Fibroblast of skin of right quadriceps (primary cell): ENCODE measurements at places on chromosomes 16 and 17.

GRCh38 chr16:70159355-70160348 lies 13.9 kb upstream of the CLEC18C start:
- DNase-seq = no peak

- DNase-seq = no peak
Measured at GRCh38 chr16:57092786-57093411, 516 bp downstream of the CPNE2 start.

DNA sequence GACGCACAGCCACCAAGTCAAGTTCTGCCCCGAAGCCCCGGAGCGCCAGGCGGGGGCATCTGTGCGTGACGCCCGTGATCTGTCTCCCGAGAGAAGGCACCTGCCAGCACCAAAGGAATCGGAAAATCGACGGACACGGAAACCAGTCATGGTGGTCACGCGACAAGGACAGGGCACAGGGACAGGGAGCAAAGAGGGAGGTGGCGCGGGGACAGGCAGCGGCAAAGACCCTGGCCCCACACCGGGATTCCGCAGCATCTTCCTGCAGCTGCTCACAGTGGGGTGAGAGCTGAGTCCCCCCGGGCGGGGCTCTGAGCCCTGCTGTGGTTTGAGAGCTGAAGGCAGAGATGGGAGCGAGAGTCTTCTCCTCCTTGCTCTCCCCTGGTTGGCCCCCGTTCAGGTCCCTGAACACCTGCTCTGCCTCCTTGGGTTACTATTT lies 56.4 kb downstream of the ABR start:
- no peak for DNase-seq

DNA sequence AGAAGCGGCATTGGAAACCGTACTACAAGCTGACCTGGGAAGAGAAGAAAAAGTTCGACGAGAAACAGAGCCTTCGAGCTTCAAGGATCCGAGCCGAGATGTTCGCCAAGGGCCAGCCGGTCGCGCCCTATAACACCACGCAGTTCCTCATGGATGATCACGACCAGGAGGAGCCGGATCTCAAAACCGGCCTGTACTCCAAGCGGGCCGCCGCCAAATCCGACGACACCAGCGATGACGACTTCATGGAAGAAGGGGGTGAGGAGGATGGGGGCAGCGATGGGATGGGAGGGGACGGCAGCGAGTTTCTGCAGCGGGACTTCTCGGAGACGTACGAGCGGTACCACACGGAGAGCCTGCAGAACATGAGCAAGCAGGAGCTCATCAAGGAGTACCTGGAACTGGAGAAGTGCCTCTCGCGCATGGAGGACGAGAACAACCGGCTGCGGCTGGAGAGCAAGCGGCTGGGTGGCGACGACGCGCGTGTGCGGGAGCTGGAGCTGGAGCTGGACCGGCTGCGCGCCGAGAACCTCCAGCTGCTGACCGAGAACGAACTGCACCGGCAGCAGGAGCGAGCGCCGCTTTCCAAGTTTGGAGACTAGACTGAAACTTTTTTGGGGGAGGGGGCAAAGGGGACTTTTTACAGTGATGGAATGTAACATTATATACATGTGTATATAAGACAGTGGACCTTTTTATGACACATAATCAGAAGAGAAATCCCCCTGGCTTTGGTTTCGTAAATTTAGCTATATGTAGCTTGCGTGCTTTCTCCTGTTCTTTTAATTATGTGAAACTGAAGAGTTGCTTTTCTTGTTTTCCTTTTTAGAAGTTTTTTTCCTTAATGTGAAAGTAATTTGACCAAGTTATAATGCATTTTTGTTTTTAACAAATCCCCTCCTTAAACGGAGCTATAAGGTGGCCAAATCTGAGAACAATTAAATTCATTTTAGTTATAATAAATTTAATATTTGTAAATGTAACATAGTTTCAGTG lies 1.7 kb downstream of the HEXIM1 start:
- peak; percentile 50 for DNase-seq

- DNase-seq = no peak
Measured at GRCh38 chr17:322006-322780, 30.4 kb downstream of the RPH3AL start.

DNA sequence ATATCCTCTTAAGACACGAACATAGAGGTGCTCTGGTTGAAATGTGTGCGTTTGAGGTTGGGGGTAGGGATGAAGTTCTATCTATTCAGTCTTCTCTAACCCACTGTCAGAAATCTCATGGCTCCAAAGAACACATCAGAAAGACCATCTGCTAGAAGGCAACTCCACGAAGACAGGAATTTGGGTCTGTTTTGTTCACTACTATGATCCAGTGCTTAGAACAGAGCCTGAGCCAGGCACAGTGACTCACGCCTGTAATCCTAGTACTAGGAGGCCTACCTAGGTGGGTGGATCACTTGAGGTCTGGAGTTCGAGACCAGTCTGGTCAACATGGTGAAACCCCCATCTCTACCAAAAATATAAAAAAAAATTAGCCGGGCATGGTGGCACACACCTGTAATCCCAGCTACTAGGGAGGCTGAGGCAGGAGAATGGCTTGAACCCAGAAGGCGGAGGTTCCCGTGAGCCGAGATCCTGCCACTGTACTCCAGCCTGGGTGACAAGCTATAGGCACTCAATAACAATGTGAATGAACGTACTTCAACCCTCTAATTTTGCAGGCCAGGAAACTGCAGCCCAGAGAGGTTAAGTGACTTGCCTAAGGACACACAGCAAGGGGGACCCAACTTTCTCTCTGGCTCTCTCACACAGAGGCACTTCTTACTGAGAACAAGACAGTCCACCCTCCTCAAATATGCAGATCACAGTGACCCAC lies 2.3 kb downstream of the CASKIN2 start:
- peak; percentile 18 for DNase-seq

- no peak for DNase-seq
Measured at GRCh38 chr16:55091213-55091870, 160.7 kb downstream of the IRX5 start.

GRCh38 chr16:22195695-22196558 lies 10.2 kb upstream of the EEF2K start:
- peak; percentile 88 for DNase-seq

DNA sequence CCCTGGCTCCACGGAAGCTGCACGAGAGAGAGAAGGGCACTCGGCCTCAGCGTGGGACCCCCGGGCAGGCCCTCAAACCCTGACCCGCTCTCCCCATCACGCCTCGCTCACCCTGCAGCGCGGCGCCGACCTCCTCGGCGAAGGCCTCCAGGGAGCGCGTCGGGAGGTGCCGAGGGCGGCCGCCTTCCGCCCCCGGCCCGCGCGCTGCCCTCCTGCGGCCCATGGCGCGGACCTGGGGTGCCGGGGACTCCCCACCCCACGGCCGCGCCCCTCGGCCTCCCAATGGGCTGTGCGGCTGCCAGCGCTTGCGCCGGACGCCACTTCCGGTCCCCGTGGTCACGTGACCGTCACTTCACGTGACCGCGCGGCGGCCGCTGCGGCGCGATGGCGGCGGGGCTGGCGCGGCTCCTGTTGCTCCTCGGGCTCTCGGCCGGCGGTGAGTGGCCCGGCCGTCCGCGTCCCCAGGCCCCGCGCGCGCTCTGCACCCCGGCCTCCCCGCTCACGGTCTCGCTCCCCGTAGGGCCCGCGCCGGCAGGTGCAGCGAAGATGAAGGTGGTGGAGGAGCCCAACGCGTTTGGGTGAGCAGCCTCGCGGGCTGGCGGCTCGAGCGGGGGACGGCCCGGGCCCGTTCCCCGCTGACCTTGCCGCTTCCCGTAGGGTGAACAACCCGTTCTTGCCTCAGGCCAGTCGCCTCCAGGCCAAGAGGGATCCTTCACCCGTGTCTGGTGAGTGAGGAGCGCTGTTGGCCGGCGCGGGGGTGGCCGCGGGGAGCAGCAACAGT lies at the start of the genes GNPTG and TSR3:
Gene GNPTG, plus strand, starts transcription at position 350 of the 781 bp plus-strand sequence. Its CDS starts 35 bp downstream, at position 385.
Gene TSR3, minus strand, starts transcription at position 297 of the 781 bp plus-strand sequence. Its CDS starts 74 bp downstream, at position 223.
- DNase-seq = peak; percentile 88

- DNase-seq = no peak
Measured at GRCh38 chr16:4806280-4806679, 3.8 kb upstream of the ROGDI start.

DNA sequence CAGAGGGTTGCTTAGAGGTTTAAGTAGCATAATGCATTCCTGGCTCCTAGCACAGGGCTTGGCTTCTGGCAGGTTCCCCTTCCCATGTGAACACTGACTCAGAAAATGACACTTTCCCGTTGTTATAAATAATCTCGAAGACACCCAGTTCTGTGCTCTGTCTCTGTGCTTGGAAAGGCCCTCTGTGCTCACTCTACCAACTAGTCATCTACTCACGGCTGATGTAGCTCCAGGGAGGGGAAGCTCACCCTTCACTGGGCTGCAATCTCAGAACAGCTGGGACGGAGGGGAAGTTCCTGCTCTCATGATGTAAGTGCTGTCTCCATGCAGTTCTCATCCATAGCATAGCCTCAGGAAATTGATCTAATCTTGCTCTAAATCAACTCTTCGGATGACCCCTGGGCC lies 230.5 kb upstream of the ASIC2 start:
- DNase-seq = no peak

DNA sequence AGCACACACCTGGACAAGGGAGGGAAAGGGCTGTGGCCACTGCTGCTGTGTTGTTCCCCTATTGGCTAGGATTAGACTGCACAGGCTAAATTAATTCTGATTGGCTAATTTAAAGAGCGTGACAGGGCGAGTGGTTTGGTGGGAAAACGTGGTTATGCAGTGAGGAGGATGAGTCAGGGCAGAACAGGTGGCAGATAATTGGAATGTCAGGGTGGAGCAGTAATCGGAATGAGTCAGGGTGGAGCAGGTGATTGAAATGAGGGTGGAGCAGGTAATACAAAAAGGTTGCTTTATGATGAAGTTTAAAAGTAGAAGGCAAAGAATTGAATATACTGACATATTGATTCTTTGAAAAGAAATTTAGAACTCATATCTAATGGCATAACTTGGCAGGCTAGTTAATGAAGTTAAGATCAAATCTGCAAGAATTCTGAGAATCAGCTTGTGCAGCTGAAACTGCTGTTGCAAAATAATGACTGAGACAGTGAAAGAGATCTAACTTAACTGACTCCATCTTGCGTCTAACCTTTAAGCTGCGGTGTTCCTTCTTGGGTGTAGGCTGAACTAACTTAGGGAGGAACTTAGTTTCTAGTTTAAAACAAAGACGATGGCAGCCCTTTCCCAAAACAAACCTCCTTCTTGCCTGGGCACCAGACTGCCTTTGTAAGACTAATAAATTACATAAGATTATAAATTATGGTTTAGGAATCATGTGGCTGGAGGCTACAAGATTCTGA lies 174.3 kb downstream of the UTP18 start:
- no peak for DNase-seq

DNA sequence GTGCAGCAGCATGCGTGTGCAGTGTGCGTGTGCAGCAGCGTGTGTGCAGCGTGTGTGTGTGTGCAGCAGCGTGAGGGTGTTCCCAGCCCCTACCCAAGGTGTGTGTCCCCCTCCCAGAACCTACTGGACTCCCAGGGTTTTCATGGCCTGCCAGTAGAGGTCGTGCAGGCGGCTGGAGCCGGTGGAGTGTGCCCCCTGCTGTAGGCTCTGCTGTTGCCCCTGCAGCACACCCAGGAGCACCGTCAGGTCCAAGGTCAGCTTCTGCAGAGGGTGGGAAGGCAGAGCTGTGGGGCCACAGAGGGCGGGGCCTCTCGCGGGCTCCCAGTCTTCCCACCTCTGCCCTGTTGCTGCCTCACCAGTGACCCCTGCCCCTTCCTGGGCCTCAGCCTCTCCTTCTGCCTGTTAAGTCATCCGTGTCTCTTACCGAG lies 14.9 kb downstream of the MYBBP1A start:
- DNase-seq = no peak

DNA sequence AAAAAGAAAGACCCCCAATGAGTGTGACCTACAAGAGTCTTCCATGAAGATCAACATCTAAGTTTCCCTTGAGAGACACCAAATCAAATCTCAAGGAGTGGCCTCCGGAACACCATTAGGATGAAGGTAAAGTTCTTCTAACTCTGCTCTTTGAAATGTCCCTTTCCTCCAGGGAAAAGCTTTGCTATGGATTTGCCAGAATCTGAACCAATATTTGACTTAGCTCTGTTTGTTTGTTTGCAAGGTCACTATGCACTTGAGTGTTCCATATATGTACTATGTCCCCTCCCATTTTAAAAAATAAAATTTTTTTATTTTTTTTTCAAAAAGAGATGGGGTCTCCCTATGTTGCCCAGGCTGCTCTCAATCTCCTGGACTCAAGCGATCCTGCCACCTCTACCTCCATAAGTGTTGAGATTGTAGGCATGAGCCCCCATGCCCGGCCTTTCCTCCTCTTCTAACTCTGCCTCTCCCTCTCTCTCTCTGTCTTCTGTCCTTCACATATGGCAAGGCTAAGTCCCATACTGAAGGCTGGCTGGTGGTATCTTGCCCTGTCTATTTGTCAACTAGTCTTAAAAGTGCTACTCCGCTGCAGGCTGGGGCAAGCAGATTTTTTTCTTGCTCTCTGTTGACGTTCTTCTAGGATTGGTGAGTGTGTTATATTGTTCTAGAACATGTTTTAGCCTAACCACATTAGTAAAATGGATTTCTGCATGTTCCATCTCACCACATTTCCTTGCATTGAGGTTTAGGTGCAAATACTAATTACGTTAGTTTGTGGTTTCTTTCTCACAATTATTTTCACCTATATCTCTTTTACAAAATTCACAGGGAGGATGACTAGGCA lies 276.7 kb upstream of the DYNLRB2 start:
- DNase-seq = no peak
